ENCODE measurements at places on chromosomes 13 and 19. TPM values are rescaled to one million over a fixed set of nuclear protein-coding genes. Genes with fewer than 3 reads are reported as not detected.

RNF113B gene
- total RNA-seq = not detected

CCNA1 gene
- total RNA-seq = 2.2 TPM

SMIM44 gene
- not detected for total RNA-seq

GRCh38 chr13:83839146-83839545, 43.1 kb downstream of the SLITRK1 start:
- DNase-seq = no peak
- H3K4me3 ChIP-seq = no peak overlapping the region
- H3K27me3 ChIP-seq = no peaks in the 10 kb centered on the region
- no peaks in the 10 kb centered on the region for H3K36me3 ChIP-seq
- no peaks in the 10 kb centered on the region for H3K4me1 ChIP-seq

DNA sequence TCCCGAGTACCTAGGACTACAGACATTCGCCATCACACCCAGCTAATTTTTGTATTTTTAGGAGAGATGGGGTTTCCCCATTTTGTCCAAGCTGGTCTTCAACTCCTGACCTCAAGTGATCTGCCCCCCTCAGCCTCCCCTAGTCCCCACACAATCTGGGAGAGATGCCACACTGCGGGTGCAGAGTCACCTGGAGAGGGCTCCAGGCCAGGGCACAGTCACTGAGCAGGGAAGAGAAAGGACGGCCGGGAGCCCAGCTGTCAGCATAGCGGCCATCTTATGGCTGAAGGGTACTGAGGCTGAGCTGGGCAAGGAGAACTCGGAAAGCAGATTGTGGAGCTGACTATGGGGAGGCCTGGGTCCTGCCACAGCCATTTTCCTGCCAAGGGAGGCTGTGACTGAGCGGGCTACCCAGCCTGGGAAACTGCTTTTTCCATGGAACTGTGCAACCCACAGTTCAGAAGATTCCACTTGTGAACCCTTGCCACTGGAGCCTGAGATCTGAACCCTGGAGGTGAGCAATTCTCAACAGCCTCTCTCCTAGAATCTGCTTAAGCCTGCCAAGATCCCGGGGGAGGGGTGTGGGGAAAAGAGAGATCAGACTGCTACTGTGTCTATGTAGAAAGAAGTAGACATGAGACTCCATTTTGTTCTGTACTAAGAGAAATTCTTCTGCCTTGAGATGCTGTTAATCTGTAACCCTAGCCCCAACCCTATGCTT, 109.2 kb downstream of the ZNF486 start:
- no peaks in the 10 kb centered on the region for H3K4me1 ChIP-seq
- H3K27ac ChIP-seq = no peak overlapping the region
- no peak for DNase-seq
- no peaks in the 10 kb centered on the region for H3K27me3 ChIP-seq

DNA sequence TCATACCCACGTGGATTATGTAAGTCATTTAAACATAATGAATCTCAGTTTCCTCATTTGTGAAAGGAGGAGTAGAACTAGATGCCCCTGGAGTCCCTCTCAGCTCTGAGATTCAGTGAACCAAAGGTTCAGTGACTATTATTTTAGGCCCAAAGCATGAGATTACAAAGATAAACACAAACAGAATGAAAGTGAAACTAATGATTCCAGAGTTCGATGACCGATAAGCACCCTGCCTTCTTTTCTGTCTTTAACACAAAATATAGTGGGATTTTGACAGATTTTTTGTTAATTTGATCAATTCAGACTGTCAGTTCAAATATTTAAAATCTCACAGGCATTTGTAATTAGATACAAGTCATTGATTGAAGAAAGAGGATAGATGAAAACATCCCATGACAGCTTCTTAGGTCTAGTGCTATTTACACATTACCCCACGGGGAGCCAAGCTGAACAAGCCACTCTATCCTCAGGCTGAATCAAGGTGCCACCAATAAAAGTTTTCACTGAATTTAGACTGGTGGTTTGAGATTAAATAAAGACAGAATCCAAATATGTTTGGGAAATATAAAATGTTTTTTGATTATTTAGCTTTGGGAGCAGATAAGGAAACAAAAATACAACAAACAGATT, 64.6 kb upstream of the RAP2A start:
- H3K27ac ChIP-seq = peak overlapping the region; percentile 69
- H3K4me1 ChIP-seq = peaks cover 12% of the 10 kb centered on the region
- H3K27me3 ChIP-seq = no peaks in the 10 kb centered on the region
- peaks cover 2% of the 10 kb centered on the region for H3K36me3 ChIP-seq
- DNase-seq = no peak

GRCh38 chr13:94233401-94233800, 246.1 kb downstream of the DCT start:
- no peak overlapping the region for H3K27ac ChIP-seq
- H3K27me3 ChIP-seq = peaks cover 2% of the 10 kb centered on the region
- H3K36me3 ChIP-seq = no peaks in the 10 kb centered on the region
- DNase-seq = no peak
- H3K4me3 ChIP-seq = no peak overlapping the region

DNA sequence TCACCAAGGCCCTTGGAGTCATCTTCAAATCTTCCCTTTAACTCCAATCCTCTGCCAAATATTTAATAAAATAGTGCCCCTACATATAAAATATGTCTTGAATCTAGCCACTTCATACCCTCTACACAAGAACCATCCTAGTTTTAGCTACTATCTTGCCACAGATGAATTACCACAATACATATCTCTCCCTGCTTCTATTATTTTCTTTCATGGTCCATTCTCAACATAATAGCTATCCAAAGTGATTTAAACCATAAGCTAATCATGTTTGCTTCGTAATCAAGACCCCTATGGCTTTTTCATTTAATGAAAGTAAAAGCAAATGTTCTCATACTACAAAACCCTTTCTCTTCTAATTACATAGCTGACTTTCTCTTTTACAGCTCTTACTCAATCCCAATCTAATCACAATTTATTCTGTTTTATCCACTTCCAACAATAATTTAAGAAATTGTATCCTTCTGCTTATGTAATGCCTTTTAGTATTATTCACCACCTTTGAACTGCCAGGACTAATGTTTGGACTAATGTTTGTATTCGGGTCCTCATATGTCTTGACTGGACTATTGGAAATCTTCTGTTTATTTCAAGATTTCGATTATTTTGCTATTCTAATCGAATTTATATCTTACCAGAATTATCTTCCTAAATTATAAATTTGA, 412.0 kb downstream of the SLITRK1 start:
- H3K4me3 ChIP-seq = no peak overlapping the region
- no peak overlapping the region for H3K27ac ChIP-seq
- DNase-seq = no peak
